Calu3 (cell line): ENCODE measurements at places on chromosomes 11 and 22. TPM values are rescaled to one million over a fixed set of nuclear protein-coding genes. Genes with fewer than 3 reads are reported as not detected.

Gene FAM227A
- total RNA-seq: 9.6 and 10.8 TPM in 2 replicates

Gene ANKK1
- 0.56 and 0.90 TPM in 2 replicates for total RNA-seq

Gene GNAZ
- 6.0 and 7.3 TPM in 2 replicates for total RNA-seq

Gene NUP50
- 107 and 115 TPM in 2 replicates for total RNA-seq

Gene C11orf52
- 6.2 and 7.9 TPM in 2 replicates for total RNA-seq

Gene OR8B12
- total RNA-seq: not detected in 2 replicates

Gene MARK2
- total RNA-seq: 63.1 and 71.2 TPM in 2 replicates

Gene ZNF214
- total RNA-seq: 3.0 and 3.1 TPM in 2 replicates

Gene ADAMTS15
- 0.47 and 0.83 TPM in 2 replicates for total RNA-seq

Gene SPDYC
- total RNA-seq: not detected in 2 replicates

Gene P2RX3
- total RNA-seq: not detected in 2 replicates

Gene CARNS1
- 0.10 TPM in 1 of 2 replicates, not detected in the other for total RNA-seq

Gene SERHL2
- total RNA-seq: 0.45 and 0.76 TPM in 2 replicates

Gene OR9Q1
- not detected in 2 replicates for total RNA-seq

Gene PES1
- total RNA-seq: 98.9 and 106 TPM in 2 replicates

Gene LRRC4C
- total RNA-seq: not detected in 2 replicates

Gene ATF4
- total RNA-seq: 294 and 372 TPM in 2 replicates

Gene KCNJ1
- total RNA-seq: 0.17 TPM in 1 of 2 replicates, not detected in the other

Gene FLRT1
- total RNA-seq: 0.09 and 0.10 TPM in 2 replicates

Gene OR56B4
- not detected in 2 replicates for total RNA-seq

Gene C11orf86
- not detected in 2 replicates for total RNA-seq

Gene SLC22A25
- total RNA-seq: not detected in 2 replicates

Gene CHEK1
- 27.3 and 33.2 TPM in 2 replicates for total RNA-seq

Gene EXPH5
- total RNA-seq: 14.0 and 17.0 TPM in 2 replicates

Gene NXPE1
- not detected in 2 replicates for total RNA-seq

Gene LRRC74B
- not detected in 2 replicates for total RNA-seq

Gene PNPLA3
- total RNA-seq: 8.0 and 9.5 TPM in 2 replicates

Gene VPS51
- total RNA-seq: 64.4 and 78.1 TPM in 2 replicates

Gene CYB5R2
- total RNA-seq: 15.3 and 23.0 TPM in 2 replicates

Gene LRP4
- 0.80 and 1.3 TPM in 2 replicates for total RNA-seq

Gene SHISAL1
- not detected in 2 replicates for total RNA-seq

Gene SNX32
- not detected in 2 replicates for total RNA-seq

Gene ZNF143
- 20.4 and 28.7 TPM in 2 replicates for total RNA-seq

Gene DRAP1
- total RNA-seq: 106 and 114 TPM in 2 replicates

Gene CRYBB1
- not detected in 2 replicates for total RNA-seq

Gene HBE1
- not detected in 2 replicates for total RNA-seq

Gene SLC22A12
- total RNA-seq: not detected in 2 replicates

Gene CYP2D6
- total RNA-seq: 9.3 and 10.7 TPM in 2 replicates

Gene OR2AG2
- total RNA-seq: not detected in 2 replicates

Gene PGA3
- total RNA-seq: not detected in 2 replicates

Gene ME3
- 13.3 and 14.2 TPM in 2 replicates for total RNA-seq

Gene OR52I2
- total RNA-seq: not detected in 2 replicates

Gene TRIM51
- total RNA-seq: not detected in 2 replicates

Gene SERPING1
- 61.8 and 112 TPM in 2 replicates for total RNA-seq

Gene RGL4
- total RNA-seq: not detected in 2 replicates

Gene MMP11
- 2.0 and 3.4 TPM in 2 replicates for total RNA-seq

Gene MAPK8IP1
- total RNA-seq: 4.1 and 4.9 TPM in 2 replicates

Gene KCNA4
- total RNA-seq: not detected in 2 replicates

Gene CCDC73
- total RNA-seq: 0.07 TPM in 1 of 2 replicates, not detected in the other

Gene DRD4
- 1.3 TPM in 2 replicates for total RNA-seq

Gene HEPHL1
- not detected in 2 replicates for total RNA-seq

Gene RHOD
- 24.1 and 24.7 TPM in 2 replicates for total RNA-seq

Gene FIBIN
- not detected in 2 replicates for total RNA-seq

Gene TRMT112
- 197 and 211 TPM in 2 replicates for total RNA-seq

Gene SGSM1
- 0.07 and 0.20 TPM in 2 replicates for total RNA-seq

Gene OR5B21
- total RNA-seq: not detected in 2 replicates
